CD4-positive, alpha-beta memory T cell (primary cell): ENCODE measurements at places on chromosomes 12 and 14. TPM values are rescaled to one million over a fixed set of nuclear protein-coding genes. Genes with fewer than 3 reads are reported as not detected.

DNA sequence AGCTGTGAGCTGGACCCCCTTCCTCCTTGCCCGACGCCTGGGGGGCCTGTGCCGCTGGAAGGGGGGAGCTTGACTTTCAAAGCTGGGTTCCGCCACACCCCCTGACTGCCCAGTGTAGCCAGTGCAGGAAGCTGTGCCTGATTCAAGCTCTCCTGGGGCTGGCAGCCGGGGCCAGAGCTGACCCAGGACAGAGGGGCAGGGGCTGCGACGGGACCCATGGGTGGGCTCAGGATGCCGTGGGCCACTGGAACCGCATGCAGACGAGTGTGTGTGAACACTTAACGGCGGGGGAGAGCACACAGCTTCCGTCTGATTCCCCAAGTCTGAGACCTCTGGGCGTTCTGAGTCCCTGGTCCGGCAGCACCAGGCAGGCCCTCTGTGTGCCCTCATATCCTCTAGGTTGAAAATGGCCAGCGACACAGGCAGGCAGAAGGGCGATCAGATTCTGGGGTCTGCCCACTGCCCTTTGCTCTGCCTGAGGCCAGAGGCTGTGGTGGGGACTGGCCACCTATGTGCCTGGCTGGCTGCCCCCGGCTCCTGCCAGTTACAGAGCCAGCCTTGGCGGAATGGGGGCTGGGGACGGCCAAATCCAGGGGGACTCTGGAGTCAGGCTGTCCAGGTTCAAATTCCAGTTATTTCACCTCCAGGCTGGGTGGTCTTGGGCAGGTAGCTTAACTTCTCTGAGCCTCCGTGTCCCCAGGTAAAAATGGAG lies 54.0 kb downstream of the CYP46A1 start:
- no peak for DNase-seq

DNA sequence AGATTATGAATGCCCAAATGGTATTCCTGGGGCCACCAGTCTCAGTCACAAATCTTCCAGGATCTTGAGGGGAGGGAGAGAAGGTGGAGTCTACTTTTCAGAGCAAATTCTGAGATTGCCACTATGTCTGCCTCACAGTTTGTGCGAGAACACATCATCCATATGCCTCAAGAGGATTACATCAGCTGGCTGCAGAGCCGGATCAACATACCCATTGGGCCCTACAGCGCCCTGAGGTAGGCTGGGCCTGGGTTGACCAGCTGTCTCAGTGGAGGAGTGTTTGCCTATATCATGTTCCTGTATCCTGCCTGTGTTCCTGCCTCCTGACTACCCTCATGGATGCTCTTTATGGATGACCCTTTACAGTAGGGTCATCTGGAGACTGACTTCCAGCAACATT lies 53.1 kb upstream of the TMEM233 start:
- DNase-seq, result no peak

- no peak for DNase-seq
These were observed 960.0 kb downstream of the DIO2 start for GRCh38 chr14:79251278-79251677.

DNA sequence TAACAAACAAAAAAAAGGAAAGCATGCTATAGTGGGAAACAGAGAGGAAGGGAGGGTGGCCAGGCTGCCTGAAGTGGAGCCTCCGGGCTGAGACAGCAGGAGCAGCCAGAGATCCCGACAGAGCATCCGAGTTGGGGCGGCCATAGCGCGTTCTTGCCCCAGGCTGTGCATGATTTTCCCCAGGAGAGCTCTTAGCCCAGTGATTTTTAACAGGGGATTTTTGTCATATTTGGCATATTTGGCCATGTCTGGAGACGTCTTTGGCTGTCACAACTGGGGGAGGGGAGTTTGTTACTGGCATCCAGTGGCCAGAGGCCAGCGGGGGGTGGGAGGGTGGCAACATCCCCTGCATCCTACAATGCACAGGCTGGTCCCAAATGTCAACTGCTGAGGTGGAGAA lies 23.6 kb downstream of the BDKRB1 start:
- no peak for DNase-seq

DNA sequence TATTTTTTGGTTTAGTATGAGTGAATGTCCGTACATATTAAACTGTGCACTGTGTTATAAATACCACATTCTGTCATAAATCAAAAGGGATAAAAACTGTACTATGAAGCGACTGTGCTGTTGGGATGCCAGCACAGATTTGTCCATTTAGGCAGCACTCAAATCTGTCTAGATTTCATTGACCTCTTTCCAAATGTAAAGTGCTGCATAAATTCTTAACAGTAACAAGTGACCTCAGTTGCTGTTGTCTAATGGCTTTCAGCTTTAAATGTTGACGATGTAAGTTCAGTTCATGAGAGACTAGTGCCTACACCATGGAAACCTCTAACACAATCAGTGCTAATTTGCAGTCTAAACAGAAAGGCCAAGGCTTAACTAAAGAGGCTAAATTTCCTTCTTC lies 531.4 kb upstream of the LMO3 start:
- no peak for DNase-seq

DNA sequence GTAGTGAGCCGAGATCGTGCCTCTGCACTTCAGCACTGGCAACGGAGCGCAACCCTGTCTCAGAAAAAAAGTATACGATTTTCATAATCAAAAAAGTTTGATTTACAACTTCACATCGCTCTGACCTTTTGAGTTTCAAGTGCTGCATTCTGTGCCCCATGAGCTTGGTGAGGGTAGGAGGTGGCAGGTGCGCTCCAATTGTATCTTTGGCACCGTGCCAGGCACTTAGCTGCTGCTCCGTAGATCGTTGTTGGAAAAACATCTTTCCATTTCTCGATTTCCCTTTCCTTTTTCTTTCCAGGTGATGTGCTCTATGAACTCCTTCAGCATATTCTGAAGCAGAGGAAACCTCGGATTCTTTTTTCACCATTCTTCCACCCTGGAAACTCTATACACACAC lies 203.7 kb downstream of the ETV6 start:
- DNase-seq, result no peak

GRCh38 chr12:75798136-75798926 lies 233.2 kb downstream of the PHLDA1 start:
- DNase-seq, result no peak

AVPR1A gene
- not detected for polyA plus RNA-seq

SINHCAF gene
- polyA plus RNA-seq, result 88.7 TPM

ISM2 gene
- not detected for polyA plus RNA-seq

IL25 gene
- not detected for polyA plus RNA-seq
